Fibroblast of mammary gland (primary cell): ENCODE measurements at places on chromosomes 6 and 20.
A peak's percentile ranks its signal among the peaks of the same experiment; 100 is the strongest.

DNA sequence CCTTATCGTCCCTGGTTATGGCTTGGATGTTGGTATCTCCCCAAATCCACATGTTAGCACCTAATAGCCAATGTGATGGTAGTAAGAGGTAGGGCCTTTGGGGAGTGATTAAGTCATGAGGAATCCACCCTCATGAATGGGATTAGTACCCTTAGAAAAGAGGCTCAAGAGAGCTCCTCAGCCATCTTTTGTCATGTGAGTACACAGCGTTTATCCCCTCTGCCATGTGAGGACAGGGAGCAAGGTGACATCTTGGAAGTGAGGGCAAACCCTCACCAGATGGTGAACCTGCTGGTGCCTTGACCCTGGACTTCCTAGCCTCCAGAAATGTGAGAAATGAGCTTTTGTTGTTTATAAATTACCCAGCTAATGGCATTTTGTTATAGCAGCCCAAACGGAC, 16.1 kb upstream of the SIRPB2 start:
- DNase-seq = no peak

DNA sequence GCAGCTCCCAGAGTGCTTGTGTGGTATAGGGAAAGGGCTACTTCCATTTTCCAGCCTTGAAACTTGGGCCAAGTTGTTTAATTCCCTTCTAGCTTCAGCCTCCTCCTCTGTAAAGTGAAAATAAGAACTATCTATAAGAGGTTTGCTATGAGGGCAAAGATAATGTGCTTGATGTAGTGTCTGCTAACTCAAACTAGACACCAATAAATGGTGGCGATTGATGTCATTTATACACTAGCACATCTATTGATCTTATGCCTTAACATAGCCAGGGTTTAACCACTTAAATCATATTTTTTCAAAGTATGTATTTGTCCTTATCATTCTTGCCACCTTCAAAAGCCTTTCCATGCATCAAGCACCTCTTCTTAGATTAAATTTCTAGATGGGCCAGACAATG, 55.2 kb downstream of the NEDD9 start:
- DNase-seq = no peak

- no peak for DNase-seq
These were observed 26.3 kb downstream of the SLC13A3 start for GRCh38 chr20:46624946-46625345.

DNA sequence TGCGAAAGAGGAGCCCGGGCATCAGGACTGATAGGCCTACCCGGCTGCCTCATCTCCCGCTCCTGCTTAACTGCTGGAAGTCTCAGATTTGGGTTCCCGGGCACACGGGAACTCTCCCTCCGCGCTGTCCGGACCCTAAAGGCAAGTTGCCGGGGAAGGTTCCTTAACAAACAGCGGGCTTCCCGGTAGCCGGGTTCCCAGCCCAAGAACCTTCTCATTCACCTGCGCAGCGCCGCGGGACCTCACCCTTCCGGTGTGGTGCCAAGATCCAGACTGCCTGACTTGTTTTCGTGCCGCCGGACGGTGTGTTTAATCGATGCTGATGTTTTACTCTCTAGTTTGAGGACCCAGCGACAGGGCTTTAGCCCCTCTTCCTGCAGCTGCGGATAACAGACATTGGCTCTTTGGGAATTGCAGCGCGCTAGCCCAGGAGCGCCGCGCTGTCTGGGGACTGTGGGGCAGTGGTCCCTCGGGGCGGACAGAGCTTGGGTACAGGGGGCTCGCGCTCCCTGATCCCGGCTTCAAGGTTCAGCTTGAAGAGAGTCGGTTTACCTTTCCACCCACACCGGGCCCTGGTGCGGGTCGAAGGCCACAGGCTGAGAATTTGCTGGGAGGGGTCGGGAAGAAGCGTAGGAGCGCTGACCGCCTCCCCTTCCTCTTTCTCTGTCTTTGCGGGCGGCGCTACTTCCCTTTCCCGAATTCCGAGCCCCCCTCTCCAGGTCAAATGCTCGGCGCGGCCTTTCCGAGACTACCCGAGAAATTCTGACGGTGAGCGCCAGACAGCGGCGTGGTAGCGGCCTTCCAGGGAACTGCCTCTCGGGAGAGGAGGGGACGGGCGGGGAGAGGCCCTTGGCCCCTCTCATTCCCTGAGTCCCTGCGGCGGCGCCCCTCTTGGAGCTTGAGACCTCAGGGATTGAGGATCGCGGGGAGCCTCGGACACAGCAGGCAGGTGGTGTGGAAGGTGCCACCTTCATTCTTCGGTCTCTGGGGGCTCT, 17.2 kb downstream of the ABT1 start:
- no peak for DNase-seq

GRCh38 chr6:34521463-34522285, 34.5 kb downstream of the SPDEF start:
- no peak for DNase-seq

DNA sequence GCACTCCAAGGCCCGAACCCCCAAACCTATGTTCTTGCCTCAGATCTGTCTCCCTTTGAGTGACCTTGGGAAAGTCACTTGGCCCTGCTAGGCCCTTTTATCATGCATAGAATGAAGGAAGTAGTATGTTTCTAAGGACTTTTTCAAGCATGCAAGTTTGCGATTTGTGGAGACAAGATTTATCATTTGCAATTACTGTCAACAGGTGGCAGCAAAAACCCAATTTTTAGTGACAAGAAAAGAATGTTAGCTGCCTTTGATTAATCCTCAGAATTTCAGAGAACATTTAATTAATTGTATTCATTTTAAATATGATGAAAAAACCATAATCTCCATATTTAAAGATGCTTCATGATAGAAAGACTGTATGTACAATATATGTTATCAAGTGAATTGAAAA, 28.3 kb upstream of the PREP start:
- DNase-seq = peak; percentile 70

DNA sequence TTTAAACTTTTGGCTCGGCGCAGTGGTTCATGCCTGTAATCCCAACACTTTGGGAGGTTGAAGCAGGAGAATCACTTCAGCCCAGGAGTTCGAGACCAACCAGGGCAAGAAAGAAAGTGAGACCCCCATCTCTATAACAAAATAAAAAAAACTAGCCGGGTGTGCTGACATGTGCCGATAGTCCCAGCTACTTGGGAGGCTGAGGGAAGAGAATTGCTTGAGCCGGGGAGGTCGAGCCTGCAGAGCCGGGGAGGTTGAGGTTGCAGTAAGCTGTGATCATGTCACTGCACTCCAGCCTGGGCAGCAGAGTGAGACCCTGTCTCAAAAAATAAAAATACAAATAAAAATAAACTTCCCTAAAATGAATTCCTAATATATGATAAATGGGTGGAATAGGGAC, 50.4 kb downstream of the ZMYND8 start:
- no peak for DNase-seq
